CD4-positive, alpha-beta T cell treated with Interleukin-17A for 1 hour (primary cell): ENCODE measurements at places on chromosomes 1 and 21.

- peak; percentile 78 for DNase-seq
Measured at GRCh38 chr1:202154766-202155477, 5.5 kb downstream of the PTPN7 start.

DNA sequence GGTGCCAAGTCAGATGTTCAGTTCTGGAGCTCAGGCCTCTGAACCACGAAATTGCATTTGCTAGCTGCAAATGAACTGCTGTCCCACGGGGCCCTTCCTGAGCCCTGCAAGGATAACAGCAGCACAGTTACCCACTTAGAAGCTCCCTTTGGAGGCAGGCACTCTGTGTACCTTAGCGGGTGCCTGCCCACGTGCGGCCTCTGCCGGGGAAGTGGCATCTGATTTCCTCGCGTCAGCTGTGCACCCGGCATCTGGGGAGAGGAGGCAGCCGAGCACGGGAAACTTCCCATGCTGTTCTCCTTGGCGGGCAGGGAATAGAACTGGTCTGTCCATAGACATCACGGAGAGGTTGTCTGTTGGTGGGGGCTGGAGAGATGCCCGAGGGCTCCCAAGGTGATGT lies 148.0 kb upstream of the C1orf174 start:
- DNase-seq = no peak

DNA sequence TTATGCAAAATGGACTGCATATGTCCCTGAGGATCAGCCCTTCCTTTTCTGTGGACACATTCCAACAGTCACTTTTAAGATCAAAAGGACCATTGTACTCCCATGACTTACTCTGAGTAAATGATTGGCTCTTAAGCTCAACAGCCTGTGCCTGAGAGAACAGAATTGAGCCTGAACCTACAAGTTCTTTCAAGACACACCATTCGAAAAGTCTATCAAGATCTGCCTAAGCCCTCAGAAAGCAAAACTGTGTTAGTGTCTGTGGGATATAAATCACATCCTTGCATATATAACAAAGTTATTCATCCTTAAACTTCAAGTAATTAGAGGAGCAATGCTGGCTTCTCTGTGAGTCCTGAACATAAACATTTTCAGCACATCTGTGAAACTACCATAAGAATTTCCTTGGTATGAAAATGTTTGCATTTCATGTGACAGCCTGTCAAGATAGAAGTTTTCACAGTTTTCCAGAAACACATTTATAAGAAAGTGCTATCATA lies 41.6 kb downstream of the PCNX2 start:
- no peak for DNase-seq

DNA sequence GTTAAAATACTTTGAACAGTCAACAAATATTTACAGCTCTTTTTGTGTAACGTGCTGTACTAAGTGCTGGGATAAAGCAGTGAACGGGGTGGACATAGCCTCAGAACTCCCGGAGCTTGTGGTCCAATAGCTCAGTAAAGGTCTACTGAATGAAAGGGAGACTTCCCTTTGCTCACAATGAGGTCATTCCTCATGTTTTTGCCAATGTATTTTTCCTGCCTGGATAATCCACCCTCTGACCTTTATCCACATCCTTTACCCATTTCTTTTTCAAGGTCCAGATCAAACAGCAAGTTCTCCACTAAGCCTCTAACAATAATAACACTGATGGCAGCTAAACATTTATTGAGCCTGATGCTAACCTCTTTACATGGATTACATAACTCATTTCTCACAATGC lies 55.9 kb downstream of the LEPR start:
- DNase-seq = no peak

GRCh38 chr1:211259638-211260126 lies 516 bp downstream of the RCOR3 start:
- DNase-seq = no peak

DNA sequence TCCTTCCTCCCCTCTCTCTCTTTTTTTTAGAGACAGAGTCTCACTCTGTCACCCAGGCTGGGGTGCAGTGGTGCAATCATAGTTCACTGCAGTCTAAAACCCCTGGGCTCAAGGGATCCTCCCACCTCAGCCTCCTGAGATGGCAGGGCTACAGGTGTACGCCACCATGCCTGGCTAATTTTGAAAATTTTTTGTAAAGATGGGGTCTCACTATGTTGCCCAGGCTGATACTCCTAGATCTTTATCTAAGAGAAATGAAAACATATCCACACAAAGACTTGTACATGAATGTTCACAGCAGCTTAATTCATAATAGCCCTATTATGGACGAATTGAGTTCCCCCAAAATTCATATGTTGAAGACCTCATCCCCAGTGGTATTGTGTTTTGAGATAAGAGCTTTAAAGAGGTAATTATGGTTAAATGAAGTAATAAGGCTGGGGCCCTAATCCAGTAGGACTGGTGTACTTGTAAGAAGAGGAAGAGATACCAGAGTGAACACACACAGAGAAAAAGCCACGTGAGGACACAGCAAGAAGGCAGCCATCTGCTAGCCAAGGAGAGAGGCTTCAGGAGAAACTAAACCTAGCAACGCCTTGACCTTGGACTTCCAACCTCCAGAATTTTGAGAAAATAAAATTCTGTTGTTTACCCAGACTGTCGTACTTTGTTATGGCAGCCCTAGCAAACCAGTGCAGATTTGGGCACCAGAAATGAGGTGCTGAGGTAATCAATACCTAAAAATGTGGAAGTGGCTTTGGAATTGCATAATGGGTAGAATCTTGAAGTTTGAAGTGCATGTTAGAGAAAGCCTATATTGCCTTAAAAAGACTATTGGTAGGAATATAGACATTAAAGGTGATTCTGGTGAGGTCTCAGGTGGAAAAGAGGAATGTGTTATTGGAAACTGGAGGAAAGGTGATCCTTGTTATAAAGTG lies 13.2 kb downstream of the IFNLR1 start:
- no peak for DNase-seq
